Effector CD4-positive, alpha-beta T cell (primary cell): ENCODE measurements at places on chromosomes 6 and 20.

DNA sequence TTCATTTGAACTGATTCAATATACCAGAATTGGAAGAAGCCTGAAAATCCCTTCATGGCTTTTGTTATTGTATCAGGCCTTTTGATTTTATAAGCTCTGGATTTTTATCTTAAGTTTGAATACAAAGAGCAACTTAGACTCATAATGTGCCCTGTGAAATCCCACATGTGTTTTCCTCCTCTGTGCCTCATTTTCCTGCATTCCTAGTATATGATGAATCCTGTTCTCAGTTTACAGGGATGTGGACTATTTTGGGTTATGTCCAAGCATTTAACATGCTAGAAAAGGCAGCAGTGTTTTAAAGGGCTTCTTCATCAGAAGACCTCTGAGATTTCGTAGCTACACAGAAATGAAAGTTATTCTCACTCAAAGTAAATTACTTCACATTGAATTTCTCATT is 455.0 kb downstream of the RFPL4B start:
- no peak for DNase-seq

- no peak for DNase-seq
Observed at GRCh38 chr6:41655646-41656001, 17.4 kb downstream of the MDFI start.

DNA sequence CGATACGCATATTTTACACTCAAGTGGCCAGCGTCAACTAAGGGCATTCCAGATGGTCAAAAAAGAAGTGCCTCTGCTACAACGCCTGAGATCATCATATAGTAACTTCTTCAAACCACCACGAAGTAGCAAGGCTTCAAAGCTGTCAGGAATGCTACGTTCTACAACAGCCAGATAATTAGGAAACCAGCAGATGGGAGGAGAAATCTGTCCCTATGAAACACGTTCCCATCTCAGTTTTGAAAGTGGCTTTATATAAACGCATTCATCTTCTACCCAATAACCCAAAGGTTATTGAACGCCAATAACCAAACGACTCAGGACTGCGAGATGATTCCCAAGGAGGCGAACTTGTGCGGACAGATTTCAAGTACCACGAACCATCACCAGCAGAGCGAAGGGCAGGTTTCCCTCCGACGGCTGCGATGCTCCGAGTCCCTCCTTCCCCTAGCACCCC is 1.2 kb downstream of the ABHD12 start:
- DNase-seq: peak; percentile 3

DNA sequence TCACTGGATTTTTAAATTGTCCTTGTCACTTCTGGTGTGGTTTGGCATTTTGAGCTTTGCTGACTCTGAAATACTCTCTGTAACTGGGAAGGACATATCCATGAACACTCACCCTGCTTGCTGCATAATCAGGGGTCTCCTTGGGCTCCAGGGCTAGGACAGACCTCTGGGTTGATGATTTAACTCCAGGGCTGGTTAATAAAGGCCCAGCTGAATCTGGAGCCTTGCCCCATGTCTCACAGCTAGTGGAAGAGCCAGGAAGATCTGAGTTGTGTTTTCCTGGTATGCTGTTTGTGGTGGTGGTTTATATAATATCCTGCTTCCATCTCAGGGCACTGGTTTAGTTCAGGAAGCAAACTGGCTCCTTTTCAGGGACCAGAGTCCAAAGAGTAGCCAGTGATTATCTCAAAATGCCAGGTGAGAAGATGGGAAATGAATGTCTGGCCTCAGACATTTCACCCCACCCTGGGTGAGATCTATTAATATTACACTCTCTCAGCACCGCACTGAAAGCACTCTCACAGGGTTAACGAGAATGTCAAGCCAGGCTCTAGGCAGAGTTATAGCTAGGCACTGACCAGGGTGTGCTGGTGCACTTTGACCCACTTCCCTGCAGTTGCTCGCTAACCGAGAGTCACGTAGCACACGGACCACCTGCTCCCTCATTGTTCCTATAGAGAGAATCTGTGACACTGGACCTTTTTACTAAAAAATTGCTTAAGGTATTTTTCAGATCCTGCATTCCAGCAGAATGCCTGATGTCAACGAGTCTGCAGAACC is 90.1 kb upstream of the SLC22A16 start:
- no peak for DNase-seq

- DNase-seq: no peak
Observed at GRCh38 chr20:21522481-21523280, 8.8 kb upstream of the NKX2-2 start.
